T-helper 2 cell treated with Interferon-gamma antibody and Interleukin-4, amounts not matched to agents 5 μg/mL and 100 μg/mL, for 36 hours (primary cell): ENCODE measurements at places on chromosomes 7 and 10.
A peak's percentile ranks its signal among the peaks of the same experiment; 100 is the strongest.

- DNase-seq: no peak
Measured at GRCh38 chr10:47288916-47289495, 11.0 kb upstream of the GDF10 start.

- DNase-seq: no peak
Measured at GRCh38 chr10:100528921-100529474, 673 bp downstream of the NDUFB8 start.

DNA sequence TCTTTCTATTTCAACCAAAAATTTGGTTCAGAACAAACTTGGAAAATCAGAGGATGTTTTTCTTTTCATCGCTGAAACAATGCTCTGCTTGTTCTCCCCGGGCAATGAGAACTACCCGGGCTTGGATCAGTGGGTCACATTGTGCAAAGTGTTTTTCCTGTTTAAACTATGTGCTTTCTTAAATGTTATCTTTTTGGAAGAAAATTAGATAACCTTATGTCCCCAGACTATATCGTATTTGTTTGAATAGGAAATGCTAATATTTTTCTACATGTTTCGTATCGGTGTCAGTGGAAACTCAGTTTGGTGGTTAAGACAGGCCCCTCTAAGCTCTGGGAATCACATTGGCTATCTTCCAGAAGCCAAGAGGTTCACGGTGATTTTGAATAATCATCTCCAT lies 319.5 kb upstream of the NFE2L3 start:
- DNase-seq: no peak

- DNase-seq: no peak
Measured at GRCh38 chr10:129179245-129179971, 287.6 kb upstream of the MGMT start.

DNA sequence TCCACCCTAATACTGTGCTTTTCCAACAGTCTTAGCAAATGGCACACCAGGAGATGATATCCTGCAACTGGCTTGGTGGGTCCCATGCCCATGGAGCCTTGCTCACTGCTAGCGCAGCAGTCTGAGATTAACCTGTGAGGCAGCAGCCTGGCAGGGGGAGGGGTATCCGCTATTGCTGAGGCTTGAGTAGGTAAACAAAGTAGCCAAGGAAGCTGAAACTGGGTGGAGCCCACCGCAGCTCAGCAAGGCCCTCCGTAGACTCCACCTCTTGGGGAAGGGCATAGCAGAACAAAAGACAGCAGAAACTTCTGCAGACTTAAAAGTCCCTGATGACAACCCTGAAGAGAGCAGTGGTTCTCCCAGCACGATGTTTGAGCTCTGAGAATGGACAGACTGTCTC lies 399.0 kb downstream of the CCSER2 start:
- no peak for DNase-seq

DNA sequence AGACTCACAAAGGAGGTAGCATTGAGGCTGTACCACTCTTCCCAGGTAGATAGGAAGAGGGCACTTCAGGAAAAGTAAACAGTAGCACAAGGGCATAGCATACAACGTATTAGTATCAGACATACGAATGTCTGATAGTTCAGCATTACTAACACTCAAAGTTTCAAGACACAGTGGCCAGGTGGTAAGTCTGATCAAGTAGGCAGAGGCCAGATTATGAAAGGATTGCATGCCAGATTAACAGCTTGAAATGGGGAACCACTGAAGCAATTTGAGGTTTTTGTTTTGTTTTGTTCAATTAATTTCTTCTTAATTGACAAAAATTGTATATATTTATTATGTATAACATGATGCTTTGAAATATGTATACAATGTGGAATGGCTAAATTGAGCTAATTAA lies 45.7 kb upstream of the IL6 start:
- DNase-seq: no peak

- DNase-seq: no peak
Measured at GRCh38 chr7:112129655-112130323, 76.4 kb downstream of the DOCK4 start.

GRCh38 chr7:81268551-81268950 lies 349.7 kb upstream of the SEMA3C start:
- no peak for DNase-seq

DNA sequence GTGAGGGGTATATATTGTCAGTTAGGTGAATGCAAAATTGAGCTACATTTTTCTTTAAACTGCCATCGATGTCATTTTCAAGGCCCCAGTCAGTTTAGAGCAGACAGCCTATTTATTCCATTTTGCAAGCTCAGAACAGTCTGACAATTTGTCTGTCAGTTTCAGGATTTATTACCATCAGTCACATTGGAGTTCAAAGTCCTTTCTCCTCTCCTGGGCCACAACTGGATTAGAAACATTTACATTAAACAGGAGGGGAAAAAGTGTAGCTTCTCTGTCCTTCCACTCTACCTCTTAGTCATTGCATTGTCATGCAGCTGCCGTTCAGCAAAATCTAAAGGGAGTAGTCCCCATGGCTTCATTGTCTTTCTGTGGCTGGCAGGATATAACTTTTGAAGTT lies 3.5 kb upstream of the GHITM start:
- no peak for DNase-seq

- no peak for DNase-seq
Measured at GRCh38 chr10:79449181-79450146, 4.0 kb upstream of the ZCCHC24 start.

DNA sequence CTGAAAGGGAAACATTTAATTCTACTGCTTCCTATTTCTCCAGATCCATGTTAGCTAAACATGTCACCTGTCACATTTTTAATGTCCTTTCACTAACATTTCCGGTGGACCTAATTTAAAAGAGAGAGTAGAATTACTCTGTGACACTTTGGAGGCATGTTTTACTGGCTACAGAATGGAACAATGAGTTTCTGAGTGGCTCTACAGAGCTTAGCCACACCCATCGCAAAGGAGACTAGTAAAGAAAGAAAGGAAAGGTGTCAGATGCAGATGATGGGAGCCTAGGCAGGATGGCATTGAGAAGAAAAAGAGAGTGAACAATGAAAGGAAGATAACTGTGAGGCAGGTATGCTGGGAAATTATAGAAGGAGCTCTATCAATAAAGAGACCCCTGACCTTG lies 35.9 kb downstream of the NDUFB2 start:
- no peak for DNase-seq

DNA sequence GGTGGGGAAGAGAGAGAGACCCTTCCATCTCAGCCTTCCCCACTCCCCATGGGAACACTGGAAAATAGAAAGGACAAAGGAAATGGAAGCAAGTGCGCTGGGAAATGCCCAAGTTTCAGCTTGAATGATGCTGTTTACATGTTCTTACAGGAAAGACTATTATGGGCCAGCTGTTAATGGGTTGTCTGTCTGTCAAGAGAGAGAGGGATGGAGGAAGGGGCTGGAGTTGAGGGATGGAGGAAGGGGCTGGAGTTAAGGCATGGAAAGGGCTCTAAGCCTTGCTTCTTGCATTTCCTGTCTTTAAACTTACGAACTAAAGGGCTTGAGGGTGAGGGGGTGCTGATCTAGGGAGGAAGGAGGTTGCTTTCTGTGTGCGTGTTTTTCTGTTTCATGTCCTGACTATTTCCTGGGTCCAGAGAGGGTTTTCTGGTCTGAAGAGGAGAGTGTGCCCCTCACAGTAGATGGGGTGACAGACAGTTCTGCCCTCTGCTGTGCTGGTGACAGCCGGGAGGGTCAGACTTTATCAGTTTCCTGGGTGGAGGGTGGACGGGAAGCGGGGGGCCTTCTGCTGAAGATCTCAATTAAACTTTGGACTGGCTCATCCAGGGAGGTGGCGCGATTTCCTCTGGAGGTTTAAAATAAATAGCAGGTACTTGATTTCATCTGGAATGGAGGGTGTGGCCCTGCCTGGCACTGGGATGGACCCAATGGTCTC lies 30.5 kb downstream of the GRK5 start:
- DNase-seq: no peak

DNA sequence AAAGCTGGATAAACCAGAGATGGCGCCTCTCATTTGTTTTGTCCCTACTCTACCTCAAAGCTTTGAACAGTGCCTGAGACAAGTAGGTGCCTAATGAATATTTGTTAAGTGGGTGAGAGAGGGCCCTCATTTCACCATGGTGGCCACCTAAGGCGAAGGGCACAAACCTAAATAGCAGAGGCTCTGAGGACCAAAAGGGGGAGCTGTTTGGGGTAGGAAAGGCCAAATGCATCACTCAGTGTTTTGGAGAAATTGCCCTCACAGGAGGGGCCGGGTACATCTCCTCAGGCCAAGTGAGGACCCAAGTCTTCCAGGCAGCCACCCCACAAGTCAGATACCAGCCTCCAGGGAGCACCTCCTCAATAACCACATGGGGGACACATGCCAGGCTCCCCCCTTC lies 14.0 kb downstream of the IMPDH1 start:
- DNase-seq: no peak

DNA sequence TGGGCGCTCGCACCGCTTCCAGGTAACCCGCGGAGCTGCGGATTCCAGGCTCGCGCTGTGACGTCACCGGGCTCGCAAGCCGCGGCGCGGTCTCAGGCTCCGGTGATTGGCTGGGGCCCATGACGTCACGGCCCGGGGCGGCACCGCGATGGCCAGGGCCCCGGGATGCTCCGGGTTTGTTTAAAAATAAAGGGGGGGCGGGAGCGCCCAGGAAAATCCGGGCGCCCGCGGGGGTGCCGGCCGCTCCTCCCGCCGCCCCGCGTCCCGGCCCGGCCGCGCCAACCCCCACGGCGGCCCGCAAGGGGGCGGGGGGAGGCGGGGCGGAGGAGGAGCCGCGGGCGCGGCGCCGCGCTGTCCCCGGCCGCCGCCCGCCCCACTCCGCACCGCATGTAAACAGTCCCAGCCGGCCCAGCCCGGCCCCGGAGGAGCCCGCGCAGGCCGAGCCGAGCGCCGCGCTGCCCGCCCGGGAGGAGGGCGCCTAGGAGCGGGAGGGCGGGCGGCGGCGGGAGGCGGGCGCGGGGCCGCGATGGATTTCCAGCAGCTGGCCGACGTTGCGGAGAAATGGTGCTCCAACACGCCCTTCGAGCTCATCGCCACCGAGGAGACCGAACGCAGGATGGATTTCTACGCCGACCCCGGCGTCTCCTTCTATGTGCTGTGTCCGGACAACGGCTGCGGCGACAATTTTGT lies at the start of gene MTURN:
Gene MTURN (plus strand): TSS at position 376 of the 690 bp plus-strand sequence. CDS start 151 bp downstream, at position 527.
- DNase-seq: peak; percentile 83

DNA sequence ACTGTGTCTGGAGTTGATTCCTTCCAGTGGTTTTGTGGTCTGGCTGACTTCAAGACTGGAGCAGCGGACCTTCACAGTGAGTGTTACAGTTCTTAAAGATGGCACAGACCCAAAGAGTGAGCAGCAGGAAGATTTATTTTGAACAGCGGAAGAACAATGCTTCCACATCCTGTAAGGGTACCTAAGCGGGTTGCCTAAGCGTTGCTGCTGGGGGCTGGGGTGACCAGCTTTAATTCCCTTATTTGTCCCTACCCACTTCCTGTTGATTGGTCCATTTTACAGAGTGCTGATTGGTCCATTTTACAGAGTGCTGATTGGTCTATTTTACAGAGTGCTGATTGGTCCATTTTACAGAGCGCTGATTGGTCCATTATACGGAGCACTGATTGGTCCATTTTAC lies 13.2 kb downstream of the AKR1B15 start:
- DNase-seq: no peak

- DNase-seq: no peak
Measured at GRCh38 chr10:10985361-10985760, 32.3 kb upstream of the CELF2 start.

- no peak for DNase-seq
Measured at GRCh38 chr10:33337326-33337957, 3.0 kb upstream of the NRP1 start.

- no peak for DNase-seq
Measured at GRCh38 chr7:107138696-107139420, 29.9 kb upstream of the HBP1 start.

GRCh38 chr10:20988357-20988983 lies 91.4 kb upstream of the NEBL start:
- DNase-seq: no peak
